Activated T-helper 2 cell treated with anti-CD3 and anti-CD28 coated beads, Interferon-gamma antibody, Interleukin-2, Interleukin-4, amounts not matched to agents 10 μg/mL and 5 μg/mL and 100 μg/mL, durations not matched to agents 14 hours and 24 hours and 36 hours (primary cell): ENCODE measurements at places on chromosomes 3 and 15.
A peak's percentile ranks its signal among the peaks of the same experiment; 100 is the strongest.

- DNase-seq: no peak
Measured at GRCh38 chr15:29141308-29142128, 128.1 kb downstream of the NSMCE3 start.

GRCh38 chr3:188754267-188754666 is 417.5 kb upstream of the TPRG1 start:
- DNase-seq: no peak

DNA sequence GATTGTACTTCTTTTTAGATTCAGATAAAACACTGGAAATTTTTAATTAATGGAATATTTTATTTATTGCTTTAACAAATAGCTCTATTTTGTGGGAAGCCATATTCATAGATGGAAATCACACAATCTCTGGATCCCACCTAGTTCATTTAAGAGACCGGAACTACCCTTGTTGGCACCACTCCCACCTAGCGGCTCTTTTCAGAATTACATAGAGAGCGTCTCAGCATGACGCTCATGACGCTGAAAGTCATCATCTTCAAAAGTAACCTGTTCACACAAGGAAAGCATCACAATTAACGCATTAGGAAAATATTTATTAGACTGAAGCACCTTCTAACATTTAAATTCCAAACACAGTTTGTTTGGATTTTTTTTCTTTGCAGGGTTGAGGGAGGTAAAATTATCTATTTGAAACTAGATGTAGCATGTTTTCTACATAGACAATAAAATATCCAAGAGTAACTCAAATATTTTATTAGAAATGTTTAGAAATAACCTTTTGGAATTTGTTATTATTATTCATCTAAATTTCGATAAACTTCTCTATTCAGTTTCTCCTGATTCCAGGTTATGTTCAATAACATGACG is 214.9 kb upstream of the ARRDC4 start:
- DNase-seq: peak; percentile 9

GRCh38 chr3:177836671-177837070 is 639.4 kb upstream of the TBL1XR1 start:
- no peak for DNase-seq

DNA sequence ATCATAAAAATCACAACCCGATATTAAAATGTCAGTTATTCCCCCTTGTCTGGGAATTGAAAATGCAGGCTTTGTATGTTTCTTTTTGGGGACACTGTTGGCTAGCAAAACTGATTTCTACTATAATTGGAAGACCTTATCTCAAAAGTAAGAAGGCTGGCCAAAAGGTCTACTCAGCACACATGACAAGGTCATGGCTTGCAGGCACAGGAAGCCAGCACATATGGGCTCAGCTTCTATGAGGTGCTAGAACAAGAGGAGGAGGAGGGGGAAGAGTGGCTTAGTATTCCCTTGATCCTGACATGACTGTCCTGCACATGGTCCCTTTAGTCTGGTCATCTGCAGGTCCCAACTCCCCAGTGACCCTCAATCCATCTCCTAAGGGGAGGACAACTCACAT is 681.2 kb downstream of the SQOR start:
- DNase-seq: no peak
